ENCODE measurements at places on chromosomes 6 and 20.

DNA sequence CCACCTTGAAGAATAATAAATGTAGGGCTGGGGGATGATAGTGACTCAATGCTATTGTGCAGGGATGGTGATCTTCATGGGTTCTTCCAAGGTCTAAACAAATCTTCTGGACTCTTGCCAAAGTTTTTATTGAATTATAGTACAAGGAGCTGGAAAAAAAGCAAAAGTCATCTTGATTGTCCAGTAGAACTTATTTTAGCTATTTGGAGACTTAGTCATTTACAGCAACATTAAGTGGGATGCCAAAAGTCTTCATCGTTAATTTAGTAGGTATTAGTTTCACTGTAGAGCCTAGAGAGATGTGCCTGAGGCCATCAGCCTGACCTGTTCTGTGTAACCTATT lies 212.9 kb upstream of the TBX18 start:
- H3K27ac ChIP-seq = no peak overlapping the region
- no peak for DNase-seq
- no peaks in the 10 kb centered on the region for H3K36me3 ChIP-seq
- no peaks in the 10 kb centered on the region for H3K4me1 ChIP-seq
- no peak overlapping the region for H3K4me3 ChIP-seq
- no peaks in the 10 kb centered on the region for H3K27me3 ChIP-seq

DNA sequence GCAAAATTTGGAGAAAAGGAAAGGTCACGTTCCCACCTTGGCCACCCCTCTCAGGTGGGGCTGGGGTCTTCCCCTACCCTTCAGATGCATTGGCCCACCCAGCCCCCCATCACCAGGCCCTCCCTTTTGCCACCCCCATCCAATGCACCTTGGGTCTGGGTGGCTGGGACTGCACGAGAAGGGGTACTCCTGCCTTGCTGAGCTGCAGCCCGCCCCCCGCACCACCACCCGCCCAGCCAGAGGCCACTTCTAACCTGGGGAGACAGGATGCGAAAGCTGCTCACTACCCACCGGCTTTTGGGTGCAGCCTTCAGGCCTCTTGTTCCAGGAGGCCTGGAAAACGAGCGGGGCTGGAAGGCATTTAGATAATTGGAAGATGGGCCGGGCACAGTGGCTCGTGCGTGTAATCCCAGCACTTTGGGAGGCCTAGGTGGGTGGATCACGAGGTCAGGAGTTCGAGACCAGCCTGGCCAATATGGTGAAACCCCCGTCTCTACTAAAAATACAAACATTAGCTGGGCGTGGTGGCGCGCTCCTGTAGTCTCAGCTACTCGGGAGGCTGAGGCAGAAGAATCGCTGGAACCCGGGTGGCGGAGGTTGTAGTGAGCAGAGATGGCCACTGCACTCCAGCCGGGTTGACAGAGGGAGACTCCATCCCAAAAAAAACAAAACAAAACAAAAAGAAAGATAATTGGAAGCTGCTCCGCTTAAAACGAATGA lies 1.2 kb upstream of the CDC25B start:
- no peaks in the 10 kb centered on the region for H3K27me3 ChIP-seq
- DNase-seq = no peak
- peaks cover 40% of the 10 kb centered on the region for H3K4me1 ChIP-seq
- H3K4me3 ChIP-seq = peak overlapping the region; percentile 96
- H3K27ac ChIP-seq = peak overlapping the region; percentile 90

- H3K36me3 ChIP-seq = no peaks in the 10 kb centered on the region
- no peak overlapping the region for H3K4me3 ChIP-seq
- no peaks in the 10 kb centered on the region for H3K4me1 ChIP-seq
- no peak overlapping the region for H3K27ac ChIP-seq
- DNase-seq = no peak
Measured at GRCh38 chr6:120514544-120514943, 819.7 kb downstream of the TBC1D32 start.

GRCh38 chr6:135116571-135116970 lies 61.9 kb upstream of the HBS1L start:
- peak overlapping the region; percentile 50 for H3K27ac ChIP-seq
- H3K27me3 ChIP-seq = no peaks in the 10 kb centered on the region
- peaks cover 16% of the 10 kb centered on the region for H3K4me1 ChIP-seq
- H3K36me3 ChIP-seq = no peaks in the 10 kb centered on the region

DNA sequence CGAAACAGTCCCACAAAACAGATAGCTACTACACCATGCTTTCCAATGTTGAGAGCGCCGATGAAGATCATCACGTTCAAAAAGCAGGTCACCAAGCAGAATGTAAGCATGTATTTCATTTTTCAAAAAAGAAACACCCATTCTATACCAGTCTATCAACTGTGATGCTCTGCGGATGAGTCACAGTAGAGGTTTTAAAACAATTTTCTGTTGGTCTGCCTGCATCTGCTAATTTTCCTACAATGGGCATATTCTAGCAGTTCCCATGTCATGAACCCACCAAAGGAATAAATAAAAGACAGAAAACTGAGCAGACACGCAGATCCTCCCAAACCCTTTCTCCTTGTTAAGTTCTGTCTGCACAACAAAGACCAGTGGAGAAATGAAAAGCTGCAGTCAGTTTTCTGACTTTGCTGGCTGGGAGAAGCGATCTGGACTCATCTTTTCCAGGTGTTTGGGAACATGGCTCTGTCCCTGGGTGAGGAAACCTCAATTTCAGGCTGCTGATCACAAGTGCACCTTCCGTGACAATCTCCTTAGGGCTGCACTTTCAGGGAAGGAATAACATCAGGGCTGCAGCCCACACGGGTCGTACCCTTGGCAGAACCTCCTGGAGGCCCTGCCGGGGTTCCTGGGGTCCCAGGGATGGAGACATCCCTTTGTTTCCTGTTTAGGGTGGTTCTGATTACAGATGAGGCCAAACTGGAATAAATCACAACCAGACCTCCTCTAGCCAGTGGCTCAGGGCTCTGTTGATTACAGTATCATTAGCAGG lies 200.1 kb downstream of the BMP7 start:
- H3K27me3 ChIP-seq = peaks cover 6% of the 10 kb centered on the region
- H3K36me3 ChIP-seq = no peaks in the 10 kb centered on the region
- no peak for DNase-seq
- no peak overlapping the region for H3K4me3 ChIP-seq
- no peak overlapping the region for H3K27ac ChIP-seq

- no peaks in the 10 kb centered on the region for H3K27me3 ChIP-seq
- no peak overlapping the region for H3K27ac ChIP-seq
- no peak overlapping the region for H3K4me3 ChIP-seq
Measured at GRCh38 chr6:149079456-149079855, 238.1 kb upstream of the TAB2 start.

DNA sequence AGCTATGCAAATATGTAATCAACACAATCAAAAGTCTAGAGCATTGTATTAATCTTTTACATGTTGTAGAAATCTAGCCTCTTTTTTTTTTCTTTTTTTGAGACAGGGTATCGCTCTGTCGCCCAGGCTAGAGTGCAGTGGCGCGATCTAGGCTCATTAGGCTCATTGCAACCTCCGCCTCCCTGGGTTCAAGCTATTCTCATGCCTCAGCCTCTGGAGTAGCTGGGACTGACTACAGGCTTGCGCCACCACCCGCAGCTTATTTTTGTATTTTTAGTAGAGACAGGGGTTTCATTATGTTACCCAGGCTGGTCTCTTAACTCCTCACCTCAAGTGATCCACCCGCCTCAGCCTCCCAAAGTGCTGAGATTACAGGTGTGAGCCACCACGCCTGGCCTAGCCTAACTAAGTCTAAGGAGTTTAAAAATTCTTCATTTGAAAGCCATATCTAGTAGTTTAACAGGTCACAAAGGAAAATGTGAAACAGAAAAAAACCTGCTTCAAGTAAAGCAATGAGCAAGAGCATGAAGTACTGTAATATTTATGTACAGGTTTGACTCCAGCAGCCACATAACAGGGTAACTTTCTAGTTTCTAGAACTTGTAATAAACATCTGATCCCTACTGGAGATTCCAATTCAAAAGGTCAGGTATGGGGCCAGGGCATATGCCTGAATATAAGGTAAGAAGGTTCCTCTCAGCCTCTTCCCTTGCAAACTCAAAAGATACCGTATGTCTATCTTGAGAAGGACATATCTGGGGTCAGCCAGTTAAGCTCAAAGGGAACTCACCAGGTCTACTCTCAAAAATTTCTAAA lies 4.4 kb downstream of the CPNE1 start:
- no peak overlapping the region for H3K27ac ChIP-seq
- DNase-seq = no peak
- H3K4me1 ChIP-seq = peaks cover 54% of the 10 kb centered on the region
- no peak overlapping the region for H3K4me3 ChIP-seq

GRCh38 chr6:151067684-151068596 lies 171.8 kb upstream of the AKAP12 start:
- no peak overlapping the region for H3K4me3 ChIP-seq
- no peaks in the 10 kb centered on the region for H3K36me3 ChIP-seq
- no peaks in the 10 kb centered on the region for H3K27me3 ChIP-seq
- no peak overlapping the region for H3K27ac ChIP-seq

- no peak overlapping the region for H3K4me3 ChIP-seq
- no peaks in the 10 kb centered on the region for H3K4me1 ChIP-seq
Measured at GRCh38 chr6:83221276-83221675, 28.1 kb downstream of the RWDD2A start.
